ENCODE measurements at places on chromosomes 1 and 21.

DNA sequence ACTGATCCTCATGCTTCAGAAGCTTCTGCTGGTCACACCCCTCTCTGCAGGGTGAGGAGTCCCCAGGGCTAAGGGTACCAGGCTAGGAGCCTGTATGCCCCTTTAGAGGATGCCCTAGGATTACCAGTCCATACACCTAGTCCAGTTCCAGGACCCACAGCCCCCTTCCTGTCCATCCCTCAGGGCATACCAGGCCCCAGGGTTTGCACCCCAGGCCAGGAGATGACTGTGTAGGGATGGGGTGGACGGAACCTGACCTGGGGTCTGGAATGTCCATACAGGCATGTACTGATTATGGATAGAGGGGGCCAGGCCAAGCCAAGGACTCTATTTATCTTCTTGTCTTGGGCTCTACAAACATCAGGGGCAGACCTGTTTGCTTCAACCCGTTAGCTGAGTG is 34.9 kb downstream of the TRIM67 start:
- DNase-seq: no peak

- no peak for DNase-seq
These were observed 46.0 kb upstream of the POFUT2 start for GRCh38 chr21:45333583-45334121.

DNA sequence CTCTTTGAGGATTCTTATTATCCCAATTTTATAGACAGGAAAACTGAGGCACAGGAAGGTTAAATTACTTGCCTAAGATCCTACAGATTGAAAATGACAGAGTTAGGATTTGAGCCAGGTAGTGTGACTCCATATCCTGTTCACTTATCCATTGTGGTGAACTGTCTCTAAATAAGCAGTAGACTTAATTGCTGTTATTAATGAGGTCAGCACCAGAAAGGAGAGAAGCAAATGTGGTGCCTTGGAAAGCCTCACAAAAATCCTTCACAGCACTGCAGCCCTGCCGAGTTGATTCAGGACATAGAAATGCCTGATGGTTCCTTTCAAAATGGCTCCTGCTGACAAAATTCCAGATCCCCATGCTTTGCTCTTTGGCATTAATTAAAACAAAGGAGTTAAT is 193.3 kb upstream of the BEND5 start:
- no peak for DNase-seq

DNA sequence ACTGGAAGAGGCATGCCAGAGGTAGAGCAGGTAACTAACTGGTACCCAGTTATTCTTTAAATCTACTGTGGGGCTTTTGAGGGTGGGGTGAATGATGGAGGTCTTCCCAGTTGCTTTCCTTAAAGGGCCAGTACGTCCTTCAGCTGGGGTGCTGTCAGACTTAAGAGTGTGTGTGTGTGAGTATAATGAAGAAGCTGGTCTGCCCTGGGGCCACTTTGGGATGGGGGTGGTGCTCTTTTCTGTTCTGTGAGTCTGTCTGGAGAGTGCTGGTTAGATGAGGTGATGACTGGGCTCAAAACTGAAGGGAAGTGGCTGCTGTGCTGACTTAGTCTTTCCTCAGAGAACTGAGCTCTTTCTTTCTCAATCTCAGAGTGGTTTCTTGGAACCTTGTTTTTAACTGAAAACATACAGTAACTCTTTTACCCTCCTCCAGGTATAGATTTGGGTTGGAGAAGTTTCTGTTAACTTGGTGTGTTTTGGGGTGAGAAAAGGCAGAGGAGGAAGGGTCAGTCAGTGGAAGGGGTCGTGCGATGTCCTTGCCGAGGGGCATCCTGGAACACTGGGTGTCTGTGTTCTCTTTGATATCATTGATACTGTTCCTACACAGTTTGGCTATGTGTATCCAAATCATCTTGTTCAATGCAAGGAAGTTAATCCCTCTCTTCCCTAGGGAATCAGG is 746 bp downstream of the MACF1 start:
- peak; percentile 77 for DNase-seq

DNA sequence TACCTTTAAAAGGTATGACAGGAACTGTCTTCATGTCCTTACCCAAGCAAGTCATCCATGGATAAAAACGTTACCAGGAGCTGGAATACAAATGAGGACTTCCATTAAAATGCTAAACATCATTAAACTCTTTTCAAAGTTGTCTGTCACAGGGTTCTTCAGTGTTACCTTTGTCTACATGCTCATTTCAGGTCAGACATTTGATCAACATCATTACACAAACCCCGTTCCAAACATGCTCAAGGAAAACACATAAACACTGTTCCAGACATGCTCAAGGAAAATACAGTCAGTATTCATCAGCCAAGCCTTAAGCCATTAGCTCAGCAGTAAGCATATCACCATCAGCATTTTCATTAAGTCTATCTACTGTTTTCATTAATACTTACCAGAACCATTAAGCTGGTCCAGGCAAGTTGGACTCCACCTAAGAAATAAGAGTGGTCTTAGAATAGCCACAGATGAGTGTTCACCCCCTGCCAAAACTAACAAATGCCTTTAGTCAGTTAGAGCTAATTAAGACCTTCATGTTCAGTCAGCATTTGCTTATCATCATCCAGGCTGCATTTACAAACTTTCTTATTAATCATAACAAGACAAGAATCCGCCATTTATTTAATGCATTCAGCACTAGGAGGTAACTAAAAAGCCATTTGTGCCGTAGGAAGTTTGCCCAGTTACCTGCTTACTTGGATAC is 2.2 kb downstream of the GAS5 start:
- DNase-seq: no peak

DNA sequence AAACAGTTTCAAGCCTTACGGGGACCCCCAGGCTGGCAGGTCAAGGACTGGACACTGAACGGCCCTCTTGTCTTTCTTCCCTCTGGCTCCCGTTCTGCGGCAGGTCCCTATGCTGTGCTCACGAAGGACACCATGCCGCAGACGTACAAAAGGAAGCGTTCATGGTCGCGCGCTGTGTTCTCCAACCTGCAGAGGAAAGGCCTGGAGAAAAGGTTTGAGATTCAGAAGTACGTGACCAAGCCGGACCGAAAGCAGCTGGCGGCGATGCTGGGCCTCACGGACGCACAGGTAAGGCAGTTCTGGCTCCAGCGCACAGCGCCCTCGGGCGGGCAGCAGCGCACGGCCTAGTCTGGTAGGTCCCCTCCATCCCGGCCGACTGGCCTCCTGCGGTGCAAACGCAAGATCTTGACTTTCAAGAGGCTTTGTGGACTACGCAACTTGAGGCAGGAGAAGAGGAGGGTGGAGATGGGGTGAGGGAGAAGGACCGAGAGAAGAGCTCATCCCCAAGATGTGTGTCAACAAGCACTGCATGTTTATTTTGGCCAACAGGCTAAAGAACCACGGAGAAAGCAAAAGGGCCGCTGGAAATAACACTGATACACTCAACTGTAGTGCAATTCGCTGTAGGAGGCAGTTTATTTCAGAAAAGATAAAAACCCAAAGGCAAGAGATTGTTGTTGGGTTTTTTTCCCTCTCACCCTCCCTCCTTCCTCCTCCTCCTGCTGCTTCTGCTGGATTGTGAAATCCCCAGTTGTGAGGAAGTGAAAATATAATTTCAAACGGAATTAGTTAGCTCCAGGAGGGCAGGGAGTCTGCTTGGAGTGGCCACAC is 3.0 kb downstream of the HLX start:
- peak; percentile 80 for DNase-seq

DNA sequence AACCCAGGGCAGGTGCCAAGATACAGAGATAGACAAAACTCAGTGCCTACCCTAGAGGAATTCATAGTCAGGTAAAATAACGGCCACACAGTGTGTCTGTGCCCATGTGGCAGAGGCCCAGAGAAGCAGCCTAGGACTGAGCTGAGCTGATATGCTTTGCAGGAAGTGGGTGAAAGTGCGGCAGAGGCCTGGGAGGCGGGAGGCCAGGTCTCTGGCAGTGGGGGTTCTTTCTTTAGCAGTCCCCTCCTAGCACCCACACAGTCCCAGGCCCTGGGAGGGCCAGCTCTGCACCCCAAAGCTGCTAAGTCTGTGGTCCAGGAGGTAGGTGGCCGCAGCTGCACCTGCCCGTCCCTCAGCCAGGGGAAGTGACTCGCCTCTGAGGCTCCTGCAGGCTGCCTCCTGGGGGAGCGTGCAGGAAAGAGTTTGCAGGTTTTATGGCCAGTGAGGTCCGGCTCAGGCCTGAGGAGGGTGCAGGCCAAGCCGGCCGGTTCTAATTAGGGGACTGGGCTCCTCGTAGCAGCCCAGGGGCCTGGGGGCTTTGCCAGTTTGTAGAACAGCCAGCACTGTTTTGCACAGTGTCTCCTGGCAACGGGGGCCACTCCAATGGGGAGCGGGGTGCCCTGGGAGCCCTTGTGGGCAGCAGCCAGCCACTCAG is 107.9 kb downstream of the SPSB1 start:
- no peak for DNase-seq

DNA sequence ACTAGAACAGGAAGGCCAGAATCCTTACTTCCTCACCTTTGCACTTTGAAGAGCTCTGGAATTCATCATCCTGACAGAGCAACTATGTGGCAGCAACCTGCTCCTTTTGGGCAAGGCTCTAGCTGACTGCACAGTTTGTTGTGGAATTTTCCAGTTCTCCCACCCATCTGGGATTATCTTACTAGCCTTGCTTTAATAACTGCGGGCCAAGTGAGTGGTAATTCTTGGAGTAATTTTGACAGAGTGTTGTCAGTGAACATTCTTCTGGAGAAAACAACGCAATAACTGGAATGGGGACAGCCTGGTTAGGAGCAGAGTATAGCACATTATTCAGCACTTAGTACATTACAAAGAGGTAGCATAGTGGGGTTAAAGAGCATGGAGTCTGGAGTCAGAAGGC is 75.3 kb downstream of the NTMT2 start:
- peak; percentile 65 for DNase-seq

DNA sequence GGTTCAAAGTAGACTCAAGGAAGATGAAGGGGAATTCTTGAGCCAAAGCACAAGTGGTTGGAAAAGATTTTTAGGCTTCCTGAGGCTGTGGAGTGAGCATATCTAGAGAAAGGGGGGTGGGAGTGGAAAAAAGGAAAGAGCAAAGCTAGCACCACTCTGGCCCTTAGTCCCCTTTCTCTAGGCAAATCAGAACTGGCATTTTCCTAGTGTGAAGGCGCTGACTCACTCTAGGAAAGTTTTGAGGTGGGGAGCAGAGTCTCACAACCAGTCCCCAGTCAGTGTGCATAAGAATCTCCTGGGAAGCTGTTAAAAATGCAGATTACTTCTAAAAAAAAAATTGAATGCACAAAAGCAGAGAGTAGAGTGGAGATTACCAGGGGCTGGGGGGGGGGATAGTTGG is 3.4 kb upstream of the GPR89B start:
- no peak for DNase-seq

- DNase-seq: no peak
These were observed 884 bp upstream of the LRRC8C start for GRCh38 chr1:89631816-89632656.

DNA sequence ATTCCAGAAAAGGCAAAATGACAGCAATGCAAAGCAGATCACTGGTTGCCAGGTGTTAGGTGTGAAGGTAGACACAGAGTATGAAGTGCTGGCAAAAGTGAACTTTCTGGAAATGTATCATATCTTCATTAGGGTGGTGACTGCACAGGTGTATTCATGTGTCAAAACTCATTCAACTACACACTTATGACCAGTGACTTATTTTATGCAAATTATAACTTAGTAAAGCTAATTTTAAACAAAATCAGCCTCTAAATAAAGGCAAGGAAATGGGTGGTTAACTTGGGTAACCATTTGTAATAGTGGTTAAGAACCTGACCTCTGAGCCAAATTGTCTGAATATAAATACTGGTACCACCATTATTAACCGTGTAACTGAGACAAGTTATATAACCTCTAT is 7.4 kb downstream of the COP1 start:
- no peak for DNase-seq

- DNase-seq: peak; percentile 39
These were observed 32.7 kb downstream of the TM2D1 start for GRCh38 chr1:61692155-61692800.

DNA sequence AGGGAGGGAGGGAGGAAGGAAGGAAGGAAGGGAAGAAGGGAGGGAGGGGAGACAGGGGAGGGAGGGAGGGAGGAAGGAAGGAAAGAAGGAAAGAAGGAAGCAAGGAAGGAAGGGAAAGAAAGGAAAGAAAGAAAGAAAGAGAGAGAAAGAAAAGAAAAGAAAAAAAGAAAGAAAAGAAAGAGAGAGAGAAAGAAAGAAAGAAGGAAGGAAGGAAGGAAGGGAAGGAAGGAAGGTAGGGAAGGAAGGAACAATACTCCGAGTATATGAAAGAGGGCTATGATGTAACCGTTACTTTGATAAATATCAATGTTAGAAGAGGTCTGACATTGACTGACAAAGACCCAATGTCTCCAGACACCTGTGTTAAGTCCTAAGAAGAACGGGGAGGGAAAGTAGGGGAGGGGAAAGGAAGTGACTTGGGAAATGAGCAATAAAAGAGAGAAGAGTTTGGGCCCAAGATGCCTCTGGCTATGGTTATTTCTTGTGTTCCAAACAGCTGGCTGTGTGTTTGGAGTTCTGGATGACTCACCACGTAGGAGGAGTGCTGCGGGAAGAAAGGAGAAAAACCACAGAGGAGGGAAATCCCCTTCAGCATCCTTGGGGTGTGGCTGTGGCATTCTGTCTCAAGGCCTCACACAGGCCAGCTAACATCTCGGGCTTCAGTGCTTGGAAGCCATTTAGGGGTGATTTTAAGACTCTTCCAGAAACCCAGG is 37.0 kb upstream of the RXRG start:
- peak; percentile 82 for DNase-seq

- DNase-seq: no peak
These were observed 47.6 kb upstream of the PPP2R5A start for GRCh38 chr1:212237651-212238050.

GRCh38 chr1:202213361-202214088 is 19.9 kb downstream of the LGR6 start:
- no peak for DNase-seq

DNA sequence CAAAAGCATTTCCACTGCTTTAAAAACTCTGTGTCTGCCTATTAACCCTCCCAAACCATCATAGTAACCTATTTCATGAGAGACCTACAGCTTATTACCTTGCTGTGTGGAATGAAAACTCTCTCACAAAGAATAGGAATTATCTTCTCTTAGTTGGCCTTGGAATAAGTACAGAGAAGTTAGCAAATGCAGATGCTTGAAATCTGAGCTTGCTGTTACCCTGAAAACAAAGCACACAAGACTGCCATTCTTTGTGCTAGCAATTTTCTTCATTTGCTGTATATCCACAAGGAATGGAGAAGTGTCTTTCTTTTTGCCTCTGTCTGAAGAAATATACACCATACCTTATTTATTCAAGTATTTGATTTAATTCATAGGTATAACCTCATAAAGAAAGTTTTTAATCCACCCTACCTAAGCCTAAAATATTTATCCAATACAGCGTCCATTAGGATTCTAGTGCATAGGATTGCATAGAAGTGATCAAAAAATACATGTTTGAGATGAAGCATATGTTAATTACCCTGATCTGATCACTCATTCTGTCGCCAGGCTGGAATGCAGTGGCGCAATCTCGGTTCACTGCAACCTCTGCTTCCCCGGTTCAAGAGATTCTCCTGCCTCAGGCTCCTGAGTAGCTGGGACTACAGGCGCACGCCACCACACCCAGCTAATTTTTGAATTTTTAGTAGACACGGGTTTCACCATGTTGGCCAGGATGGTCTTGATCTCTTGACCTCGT is 451.1 kb downstream of the LTN1 start:
- DNase-seq: no peak

GRCh38 chr1:24900486-24900849 is 29.6 kb downstream of the RUNX3 start:
- DNase-seq: no peak

All from fibroblast of pulmonary artery (primary cell).